ENCODE measurements at places on chromosomes 7 and 10.

- DNase-seq = no peak
Observed at GRCh38 chr7:32658467-32658869, 163.2 kb downstream of the AVL9 start.

GRCh38 chr10:105952153-105952552, 1212.4 kb downstream of the SORCS1 start:
- no peak for DNase-seq

- no peak for DNase-seq
Observed at GRCh38 chr10:80168679-80169380, 36.3 kb downstream of the PLAC9 start.

- no peak for DNase-seq
Observed at GRCh38 chr7:103967401-103967800, 22.1 kb downstream of the RELN start.
